ENCODE measurements at places on chromosomes 2 and 18.

GRCh38 chr2:215929602-215930335, 83.6 kb downstream of the MREG start:
- DNase-seq = no peak

DNA sequence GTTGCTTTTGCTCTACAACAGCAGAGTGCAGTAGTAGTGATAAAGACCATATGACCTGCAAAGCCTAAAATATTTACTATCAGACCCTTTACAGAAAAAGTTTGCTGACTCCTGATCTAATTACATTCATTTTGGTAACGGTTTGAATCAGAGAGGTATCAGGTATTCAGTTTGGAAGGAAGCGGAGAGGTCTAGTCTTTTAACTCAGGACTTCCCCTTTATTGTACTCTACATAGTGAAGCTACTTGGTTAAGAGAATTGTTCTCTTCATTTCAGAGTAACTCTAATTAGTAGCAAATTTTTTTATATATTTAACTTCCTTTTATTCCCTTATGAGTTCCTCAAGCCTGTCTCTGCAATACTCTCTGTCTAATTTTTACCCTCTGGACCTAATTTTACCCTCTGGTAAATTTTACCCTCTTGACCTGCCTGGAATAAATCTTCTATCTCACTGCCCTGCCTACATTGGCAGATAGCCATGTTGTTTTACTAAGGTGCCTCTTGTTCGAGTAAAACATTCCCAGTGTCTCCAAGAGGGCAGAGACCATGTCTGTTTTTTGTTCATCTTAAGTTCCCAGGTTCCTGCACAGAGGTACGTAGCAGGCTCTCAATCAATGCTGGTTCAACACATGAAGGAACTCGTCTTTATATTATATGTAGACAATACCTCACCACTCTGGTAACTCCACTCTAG, 170.6 kb downstream of the DNAH6 start:
- DNase-seq = no peak

- no peak for DNase-seq
Observed at GRCh38 chr2:134287323-134287722, 33.5 kb downstream of the MGAT5 start.

- no peak for DNase-seq
Observed at GRCh38 chr18:55064760-55065159, 105.5 kb upstream of the CCDC68 start.

DNA sequence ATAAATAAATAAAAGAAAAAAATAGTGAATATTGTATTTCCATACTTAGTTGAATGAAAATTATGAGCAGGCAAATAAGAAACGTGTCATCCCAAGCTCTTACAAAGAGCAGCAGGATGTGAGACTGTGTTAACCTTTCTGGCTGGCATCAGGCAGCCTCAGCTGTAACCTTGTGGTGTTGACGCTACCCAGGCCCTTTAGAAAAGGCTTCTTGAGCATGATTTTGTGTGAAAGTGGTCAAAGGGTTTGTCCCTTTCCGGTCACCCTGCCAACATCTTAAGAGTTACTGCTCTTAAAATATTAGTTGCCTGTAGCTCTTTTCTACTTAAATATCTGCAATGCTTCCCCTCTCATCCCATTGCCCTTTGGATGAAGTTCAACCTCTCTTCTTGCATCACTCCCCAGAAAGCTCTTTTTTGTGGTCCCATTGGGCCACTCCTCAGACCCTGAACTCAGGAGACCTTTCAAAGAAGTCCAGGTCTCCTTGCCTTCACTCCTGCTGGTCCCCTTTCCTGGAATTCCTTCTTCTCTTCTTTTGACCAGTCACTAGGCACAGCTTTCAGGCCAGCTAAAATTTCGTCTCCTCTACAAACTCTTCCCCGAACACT, 35.0 kb downstream of the RHOB start:
- no peak for DNase-seq

DNA sequence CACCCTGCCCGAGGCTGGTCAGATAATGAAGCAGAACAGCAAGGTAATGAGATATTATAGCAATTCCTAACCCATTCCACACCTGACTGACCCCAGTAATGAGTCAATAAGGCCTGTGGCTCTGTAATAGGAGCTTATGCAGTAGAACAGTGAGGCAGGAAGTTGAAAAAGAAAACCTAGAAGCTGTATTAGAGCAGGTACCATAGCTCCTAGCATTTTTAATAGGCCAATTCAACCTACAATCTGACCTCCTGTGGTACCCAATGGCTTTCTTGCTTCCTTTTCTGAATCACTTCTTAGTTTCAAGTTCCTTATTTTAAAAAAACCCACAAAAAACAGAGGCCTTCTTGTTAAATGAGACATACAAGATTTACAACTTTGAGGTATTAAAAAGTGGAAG, 43.6 kb upstream of the MAP2 start:
- DNase-seq = no peak

DNA sequence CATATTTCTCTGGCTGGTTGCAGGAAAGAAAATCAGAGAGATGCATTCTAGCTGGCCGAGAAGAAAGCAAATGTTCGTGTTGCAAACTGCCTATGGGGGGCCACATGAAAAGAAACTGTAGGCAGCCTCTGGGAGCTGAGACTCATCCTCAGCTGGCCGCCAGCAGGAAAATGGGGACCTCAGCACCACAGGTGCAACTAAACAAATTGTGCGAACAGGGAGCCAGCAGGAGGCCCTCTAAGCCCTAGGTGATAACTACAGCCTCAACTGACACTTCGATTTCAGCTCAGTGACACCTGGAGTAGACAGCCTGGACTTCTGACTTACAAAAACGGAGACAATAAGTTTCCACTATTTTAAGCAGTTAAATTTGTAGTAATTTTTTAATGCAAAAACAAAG, 107.3 kb downstream of the DTNB start:
- DNase-seq = no peak
